ENCODE measurements at places on chromosomes 1 and 21.

- peak; percentile 58 for DNase-seq
Observed at GRCh38 chr1:247291833-247292561, 36.1 kb downstream of the VN1R5 start.

DNA sequence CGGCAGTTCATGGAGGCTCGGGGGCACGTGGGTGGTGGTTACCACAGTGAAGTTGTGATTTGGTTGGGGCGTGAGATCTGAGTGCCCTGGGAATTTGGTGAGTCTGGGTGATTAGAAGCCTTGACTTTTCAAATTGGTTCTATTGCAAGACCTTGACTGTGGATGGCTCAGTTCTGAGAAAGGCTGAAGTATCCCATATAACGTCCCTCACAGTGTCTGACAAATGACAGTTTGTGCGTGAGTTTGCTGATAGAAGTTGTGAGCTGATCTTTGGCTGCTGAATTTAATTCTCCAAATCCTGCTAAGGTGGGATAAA is 549 bp downstream of the MSH4 start:
- no peak for DNase-seq

- DNase-seq, result no peak
Observed at GRCh38 chr1:188386161-188386560, 1557.4 kb downstream of the PLA2G4A start.

GRCh38 chr21:30719401-30719800 is 824 bp upstream of the KRTAP21-3 start:
- DNase-seq, result no peak

DNA sequence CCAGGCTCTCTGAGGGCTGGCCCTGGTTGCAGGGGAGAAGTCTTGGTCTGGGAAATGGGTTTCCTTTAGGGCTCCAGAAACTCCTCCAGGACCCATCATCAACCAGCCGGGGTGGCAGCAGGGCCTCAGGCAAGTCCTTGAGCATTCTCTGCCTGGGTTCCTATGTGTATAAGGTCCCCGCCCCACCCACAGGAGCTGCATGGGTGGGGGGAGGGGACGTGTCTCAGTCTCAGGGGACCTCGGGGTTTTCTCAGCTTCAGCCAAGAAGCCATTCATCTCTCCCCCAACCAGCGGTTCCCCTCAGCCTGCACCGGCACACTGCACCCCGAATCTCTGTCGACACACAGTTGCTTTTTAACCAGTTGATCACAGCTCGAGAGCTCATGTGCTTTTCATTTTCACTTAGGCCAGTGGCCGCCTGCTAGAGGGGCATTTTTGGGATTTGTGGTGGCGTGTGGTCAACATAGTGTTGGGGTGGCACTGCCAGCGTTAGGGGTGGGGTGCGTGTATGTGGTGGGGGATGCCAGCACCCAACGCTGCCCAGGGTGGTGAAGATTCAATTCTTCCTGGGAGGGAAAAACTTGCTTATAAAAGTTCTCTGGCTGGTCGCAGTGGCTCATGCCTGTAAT is 6.5 kb downstream of the RUNX3 start:
- no peak for DNase-seq

GRCh38 chr1:149844101-149844500 is 55.3 kb upstream of the BOLA1 start:
- DNase-seq, result no peak

DNA sequence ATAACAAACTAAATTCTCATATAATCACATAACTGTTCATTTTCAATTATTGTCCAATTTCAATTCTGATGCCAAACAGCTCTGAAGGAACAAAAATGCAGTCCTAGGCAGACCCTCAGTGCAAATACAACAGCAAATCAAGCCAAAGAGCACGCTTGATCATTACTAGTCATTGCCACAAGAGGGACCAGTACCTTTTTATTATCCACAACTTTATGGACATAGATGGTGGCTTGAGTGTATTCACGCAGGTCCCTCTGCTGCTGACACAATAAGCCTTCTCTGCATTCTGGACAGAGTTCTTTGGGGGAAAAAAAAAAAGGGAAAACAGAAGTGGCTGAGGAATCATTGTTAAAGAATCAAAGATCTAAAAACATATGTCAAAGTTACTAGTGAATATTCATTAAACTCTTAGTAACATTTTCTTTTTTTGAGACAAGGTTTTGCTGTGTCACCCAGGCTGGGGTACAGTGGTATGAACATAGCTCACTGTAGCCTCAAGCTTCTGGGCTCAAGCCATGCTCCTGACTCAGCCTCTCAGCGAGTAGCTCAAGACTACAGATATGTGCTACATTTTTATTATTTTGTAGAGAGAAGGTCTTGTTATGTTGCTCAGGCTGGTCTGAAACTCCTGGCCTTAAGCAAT is 34.3 kb upstream of the RAP1GAP start:
- DNase-seq, result peak; percentile 36

DNA sequence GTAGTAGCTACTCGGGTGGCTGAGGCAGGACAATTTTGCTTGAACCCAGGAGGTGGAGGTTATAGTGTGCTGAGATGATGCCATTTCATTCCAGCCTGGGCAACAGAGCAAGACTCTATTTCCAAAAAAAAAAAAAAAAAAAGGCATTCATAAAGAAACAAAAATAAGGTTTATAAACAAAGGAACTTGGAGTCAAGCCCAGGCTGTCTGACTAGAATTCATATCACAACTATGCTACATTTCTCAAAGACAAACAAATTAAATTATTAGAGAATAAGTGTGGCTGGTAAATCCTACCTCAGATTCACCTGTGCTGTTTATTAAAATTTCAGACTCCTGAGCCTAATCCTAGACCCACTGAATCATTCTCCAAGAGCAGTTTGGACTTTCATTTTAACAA is 4.2 kb downstream of the GCLM start:
- DNase-seq, result no peak

GRCh38 chr1:204093421-204093717 is 20.5 kb downstream of the SOX13 start:
- no peak for DNase-seq

Measured in H7 (cell line).